ENCODE measurements at places on chromosomes 2 and 18. TPM values are rescaled to one million over a fixed set of nuclear protein-coding genes. Genes with fewer than 3 reads are reported as not detected.

The KLHL29 gene
- 0.31 TPM for polyA plus RNA-seq

The DOK6 gene
- polyA plus RNA-seq: 0.18 TPM

The MYO5B gene
- polyA plus RNA-seq: 15.0 TPM

The SRD5A2 gene
- polyA plus RNA-seq: 0.03 TPM

The TDRD15 gene
- not detected for polyA plus RNA-seq

The GATA6 gene
- 31.1 TPM for polyA plus RNA-seq

The PKDCC gene
- 36.4 TPM for polyA plus RNA-seq

The ZNF396 gene
- polyA plus RNA-seq: 1.3 TPM

The CMPK2 gene
- polyA plus RNA-seq: 11.3 TPM

The IL36RN gene
- polyA plus RNA-seq: 1.8 TPM

The DCC gene
- not detected for polyA plus RNA-seq

The AKAIN1 gene
- polyA plus RNA-seq: 3.2 TPM

The STARD6 gene
- polyA plus RNA-seq: not detected

The SERPINB4 gene
- polyA plus RNA-seq: 0.46 TPM

The ZNF804A gene
- polyA plus RNA-seq: 0.03 TPM

The PCARE gene
- polyA plus RNA-seq: not detected

The DSG2 gene
- 16.1 TPM for polyA plus RNA-seq

The CRACDL gene
- 5.4 TPM for polyA plus RNA-seq
